ENCODE measurements at places on chromosomes 2 and 18.
A peak's percentile ranks its signal among the peaks of the same experiment; 100 is the strongest.

DNA sequence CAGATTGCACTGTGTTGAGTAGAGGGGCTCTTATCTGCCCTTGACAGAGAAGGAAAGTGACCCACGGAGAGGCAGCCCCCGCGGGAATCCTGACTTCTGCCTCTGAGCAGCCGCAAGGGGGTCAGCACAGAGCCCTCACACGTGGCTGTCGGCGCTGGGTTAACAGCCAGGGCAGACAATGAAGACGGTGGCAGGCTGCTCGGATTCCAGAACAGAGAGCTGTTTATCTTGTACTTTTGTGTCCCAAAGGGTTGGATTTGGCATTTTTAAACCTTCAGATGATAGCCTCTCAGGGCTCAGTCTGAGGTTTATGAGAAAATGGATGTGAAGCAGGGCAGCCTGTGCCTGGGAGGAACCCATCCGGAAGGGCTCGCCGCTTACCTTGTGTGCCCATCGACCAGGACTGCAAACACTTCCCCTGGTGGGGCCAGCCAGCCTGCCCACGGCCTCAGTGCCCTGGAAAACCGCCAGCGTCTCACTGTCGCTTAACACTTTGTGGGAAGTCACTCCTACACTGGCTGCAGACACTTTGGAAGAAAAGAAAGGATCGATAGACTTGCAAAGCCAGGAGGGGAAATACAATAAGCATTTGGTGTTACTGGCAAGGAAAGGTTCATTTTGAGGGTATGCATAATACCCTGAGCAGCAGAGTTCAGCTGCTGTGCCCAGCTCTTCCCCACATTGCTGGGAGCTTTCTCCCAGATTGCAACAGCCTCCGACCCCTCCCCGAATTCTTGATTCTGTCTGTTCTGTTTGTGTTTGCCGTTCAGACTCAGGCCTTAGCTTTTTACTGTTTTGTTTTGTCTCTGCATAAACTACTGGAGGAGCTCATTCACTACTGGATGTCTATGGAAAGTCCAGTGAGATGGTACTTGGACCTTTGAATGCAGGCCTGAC is 325.3 kb upstream of the MYT1L start:
- DNase-seq: no peak

GRCh38 chr2:73291461-73292315 is 1.7 kb downstream of the EGR4 start:
- DNase-seq: no peak

DNA sequence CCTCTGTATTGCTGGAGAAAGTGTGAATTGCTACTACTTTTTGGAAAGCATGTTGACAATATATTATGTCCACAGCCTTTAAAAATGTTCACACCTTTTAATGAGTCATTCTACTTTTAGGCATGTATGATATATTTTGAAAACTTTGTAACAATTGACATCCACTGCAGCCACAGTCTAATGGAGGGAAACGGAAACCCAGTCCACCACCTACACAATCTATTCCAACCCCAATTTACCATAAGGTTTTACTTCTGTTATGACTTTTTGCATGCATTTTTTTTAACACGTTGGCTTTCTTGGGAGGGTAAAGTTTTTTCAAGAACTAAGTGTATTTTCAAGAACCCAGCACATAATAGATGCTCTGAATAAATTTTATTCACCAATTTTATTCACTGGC is 38.5 kb upstream of the ATP8B1 start:
- DNase-seq: no peak

DNA sequence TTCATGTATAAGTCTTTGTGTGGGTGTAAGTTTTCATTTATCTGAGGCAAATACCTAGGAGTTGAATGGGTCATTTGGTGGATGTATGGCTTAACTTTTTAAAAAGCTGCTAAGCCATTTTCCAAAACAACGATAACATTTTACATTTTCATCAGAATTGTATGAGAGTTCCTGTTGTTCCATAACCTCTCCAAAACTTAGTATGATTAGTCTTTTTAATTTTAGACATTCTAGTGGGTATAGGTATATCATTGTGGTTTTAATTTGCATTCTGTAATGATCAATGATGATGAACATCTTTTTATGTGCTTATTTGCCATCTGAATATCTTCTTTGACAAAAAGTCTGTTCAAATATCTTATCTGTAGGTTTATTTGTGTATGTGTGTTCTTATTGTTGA is 74.4 kb upstream of the UGP2 start:
- no peak for DNase-seq

DNA sequence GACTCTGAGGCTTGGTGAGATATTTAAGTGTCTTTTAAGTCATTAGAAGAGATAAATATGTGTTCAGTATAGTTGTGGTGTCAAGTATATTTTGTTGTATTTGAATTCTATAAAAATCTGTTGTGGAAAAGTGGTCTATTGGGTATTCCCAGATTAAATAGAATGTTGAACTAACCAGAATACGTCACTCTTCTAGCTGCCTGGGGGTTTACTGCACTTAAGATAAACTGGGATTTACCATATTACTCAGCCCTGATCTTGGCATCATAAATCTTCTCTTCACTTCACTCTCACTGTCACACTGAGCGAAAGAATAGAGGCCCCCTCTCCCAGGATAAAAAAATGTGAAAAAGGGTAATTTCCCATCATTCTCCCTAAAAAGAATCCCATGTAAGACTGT is 129.8 kb downstream of the BCL2 start:
- no peak for DNase-seq

DNA sequence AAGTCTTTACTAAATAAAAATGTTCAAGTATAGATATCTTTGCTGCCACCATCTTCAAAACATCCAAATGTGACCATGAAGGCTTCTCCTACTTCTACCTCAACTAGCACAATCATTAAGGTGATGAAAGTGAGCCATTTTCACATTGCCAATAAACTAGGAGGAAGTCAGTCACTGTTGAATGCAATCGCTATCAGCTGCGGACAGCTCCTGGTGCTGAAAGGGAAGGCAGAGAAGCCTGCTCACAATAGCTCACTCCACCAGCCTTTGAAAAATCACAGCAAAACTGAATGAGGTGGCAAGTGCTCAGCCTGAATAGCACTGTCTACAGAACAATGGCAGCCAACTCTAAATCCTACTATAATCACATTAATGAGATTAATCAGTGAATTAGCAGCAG is 2.2 kb downstream of the MYT1L start:
- DNase-seq: no peak

DNA sequence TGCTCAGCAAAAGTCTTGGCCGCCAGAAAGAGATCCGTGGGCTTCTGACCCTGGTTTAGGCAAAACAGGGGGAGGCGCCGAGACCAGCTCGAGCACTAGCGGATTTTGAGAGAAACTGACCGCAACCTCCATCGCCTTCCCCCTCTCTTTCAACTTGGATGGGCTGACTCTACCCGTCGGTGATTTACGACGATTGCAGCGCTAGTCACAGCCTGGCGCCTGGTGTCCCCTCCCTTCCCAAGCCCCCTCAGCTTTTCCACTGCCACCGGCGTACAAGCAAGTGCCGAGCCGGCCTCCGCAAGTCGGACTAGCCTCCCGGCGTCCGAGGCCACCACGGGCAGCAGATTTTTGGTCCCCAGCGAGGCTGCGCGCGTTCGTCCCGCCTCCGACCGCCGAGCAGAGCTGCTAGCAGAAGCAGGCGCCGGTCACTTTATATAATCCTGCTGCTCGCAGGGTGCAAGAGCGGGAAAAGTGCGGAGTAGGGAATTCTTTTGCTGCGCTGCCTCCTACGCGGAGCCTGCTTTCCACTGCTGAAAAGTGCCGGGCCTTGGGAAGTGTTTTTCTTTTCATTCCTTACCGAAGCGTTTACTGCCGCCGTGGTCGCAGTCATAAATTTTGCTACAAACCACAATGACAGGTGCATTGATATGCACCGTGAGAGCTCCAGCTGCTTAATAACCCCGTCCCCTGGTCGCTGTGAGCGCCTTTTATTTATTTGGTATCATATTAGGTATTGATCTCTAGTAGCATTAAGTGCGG is 7.7 kb downstream of the HOXD3 start:
- no peak for DNase-seq

- DNase-seq: no peak
These were observed 15.8 kb downstream of the DGKD start for GRCh38 chr2:233369897-233370685.

- no peak for DNase-seq
These were observed 39.4 kb upstream of the NCKAP5 start for GRCh38 chr2:133607679-133608078.

DNA sequence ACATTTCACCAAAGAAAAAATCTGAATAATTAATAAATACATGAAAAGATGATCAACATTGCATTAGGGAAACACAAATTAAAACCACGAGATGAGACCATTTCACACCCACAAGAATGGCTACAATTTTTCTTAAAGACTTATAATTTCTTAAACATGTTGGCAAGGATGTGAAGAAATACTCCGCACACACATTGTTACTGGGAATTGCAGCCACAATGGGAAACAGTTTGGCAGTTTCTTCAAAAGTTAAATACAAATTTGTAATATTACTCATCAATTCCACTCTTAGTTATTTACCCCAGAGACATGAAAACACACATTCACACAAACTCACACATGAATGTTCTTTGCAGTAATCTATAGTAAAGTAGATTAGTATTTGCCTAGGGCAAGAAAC is 363.3 kb upstream of the SMIM21 start:
- DNase-seq: no peak

DNA sequence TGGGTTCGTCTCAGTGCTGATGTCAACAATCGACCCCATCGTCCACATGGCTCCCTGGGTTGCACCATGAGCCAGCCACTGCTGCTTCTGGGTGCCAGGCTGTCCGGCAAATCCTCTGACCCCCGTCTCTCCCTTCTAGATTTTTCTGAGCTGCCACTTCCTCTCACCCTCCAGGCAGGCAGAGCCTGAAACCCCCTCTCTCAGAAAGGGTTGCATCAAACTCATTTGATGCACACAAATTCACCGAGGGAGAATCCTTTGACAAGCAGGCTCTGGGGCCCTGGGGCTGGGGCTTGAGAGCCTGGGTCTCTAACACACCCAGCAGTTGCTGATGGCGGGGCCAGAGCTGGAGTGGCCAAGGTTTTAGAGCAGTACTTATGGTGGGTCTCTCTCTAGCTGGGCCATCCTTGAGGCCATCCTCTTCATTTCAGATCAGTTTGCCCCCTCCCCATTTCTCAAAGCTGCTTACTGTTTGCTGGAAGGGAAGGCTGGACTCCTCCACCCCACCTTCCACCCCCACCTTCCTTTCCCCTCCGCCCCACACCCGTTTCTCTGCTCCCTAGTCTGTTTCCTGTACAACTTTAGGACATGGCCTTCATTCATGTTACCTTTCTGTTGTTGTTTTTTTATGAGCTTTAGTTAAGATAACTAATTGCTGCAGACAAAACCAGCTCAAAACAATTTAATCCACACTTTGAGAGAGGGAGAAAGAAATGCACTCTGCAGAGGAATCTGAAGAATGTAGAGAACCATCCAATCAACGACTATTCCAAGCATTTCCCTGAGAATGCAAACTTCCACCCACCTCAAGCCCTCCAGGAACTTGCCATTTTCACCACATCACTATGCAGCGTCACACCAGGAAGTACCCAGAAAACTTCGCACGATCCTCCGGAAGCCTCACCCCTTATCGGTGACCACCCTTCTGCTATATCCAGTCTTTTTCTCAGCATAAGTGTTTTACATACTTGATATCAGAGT is 69.5 kb downstream of the ARL4C start:
- no peak for DNase-seq

- DNase-seq: no peak
These were observed 132.0 kb upstream of the HDAC4 start for GRCh38 chr2:239532859-239533258.

DNA sequence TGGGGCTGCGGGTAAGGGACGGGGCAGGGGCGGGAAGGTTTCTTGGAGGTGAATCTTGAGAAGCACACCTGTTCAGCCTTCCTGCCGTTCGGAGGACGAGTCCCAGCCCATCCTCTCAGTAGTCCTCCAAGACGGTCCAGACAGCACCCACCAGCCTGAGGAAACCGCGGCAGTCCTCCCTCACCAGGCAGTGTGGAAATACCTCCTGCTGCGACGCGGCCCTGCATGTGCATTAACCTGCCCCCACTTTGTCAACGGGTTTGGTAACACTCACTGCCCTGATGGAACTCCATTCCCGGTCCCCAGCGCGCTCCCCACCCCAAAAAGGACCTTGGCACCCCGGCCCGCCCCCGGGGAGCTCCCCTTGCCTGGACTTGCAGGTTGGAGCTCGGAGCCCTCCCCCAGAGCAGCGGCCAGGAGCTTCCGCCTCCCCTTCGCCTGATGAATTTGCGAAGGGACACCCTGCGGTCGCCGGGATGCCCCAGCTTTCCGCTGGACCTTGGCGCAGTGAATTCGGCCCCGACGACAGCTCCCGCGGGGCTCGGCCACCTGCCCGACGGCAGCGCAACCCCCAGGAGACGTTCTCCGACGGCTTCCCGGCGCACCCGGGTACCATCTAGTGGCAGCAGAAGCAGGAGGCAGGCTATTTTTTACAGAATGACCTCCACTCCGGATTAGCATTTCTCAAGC is 31.5 kb downstream of the ACVR1C start:
- peak; percentile 52 for DNase-seq

GRCh38 chr18:46601141-46601805 is 55.7 kb downstream of the LOXHD1 start:
- DNase-seq: no peak

DNA sequence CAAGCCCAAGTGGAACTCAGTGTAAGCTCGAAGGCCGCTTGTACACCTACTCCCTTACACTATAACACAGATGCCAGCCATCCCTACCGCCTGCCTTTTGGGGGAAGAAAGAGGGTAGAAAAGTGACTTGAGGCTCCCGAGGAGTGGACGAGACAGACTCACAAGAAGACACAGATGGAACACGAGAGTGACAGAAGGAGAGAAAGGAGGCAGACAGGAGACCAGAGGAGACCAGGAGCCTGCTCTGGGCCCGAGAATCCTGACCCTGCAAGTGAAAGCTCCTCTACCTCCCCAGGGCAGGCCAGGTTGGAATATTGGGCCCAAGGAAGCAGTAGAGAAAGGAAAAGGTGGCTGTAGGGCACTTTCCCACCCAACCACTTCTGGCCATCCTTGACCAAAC is 23.4 kb upstream of the TNS1 start:
- no peak for DNase-seq

- no peak for DNase-seq
These were observed 863.7 kb downstream of the EPHA4 start for GRCh38 chr2:220708366-220708765.

GRCh38 chr18:23284629-23285028 is 149.3 kb downstream of the CABLES1 start:
- no peak for DNase-seq

DNA sequence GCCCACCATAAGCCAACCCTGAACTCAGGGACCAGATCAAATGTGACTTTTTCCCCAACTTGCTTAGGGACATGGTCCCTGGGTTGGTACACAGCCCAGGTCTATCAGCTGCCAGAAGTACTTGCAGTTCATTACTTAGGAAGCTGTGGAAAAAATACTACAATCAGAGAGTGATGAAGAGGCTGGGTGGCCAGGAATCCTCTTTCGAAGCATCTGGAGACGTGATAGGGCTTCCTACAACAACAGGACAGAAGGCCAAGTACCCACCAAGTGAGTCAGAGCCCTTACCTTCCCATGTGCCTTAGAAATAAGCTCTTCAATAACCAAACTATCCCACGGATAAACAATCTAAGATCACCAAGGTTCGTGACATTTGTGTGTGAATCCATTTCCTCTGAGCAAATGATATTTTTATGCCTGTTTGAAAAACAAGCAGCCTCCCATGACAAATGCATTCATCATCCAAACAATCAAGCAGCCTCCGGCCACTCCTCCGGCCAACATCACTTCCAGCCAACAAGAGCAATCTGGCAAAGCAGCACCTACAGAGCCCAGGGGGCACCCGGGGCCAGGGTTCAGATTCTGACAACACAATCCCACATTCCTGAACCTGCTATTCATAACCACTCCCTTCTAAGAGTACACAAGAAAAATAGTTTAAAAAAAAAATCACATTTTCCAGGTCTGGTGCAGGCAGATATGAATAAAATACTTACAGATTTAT is 26.4 kb downstream of the TBC1D8 start:
- no peak for DNase-seq
